MM.1S (cell line): ENCODE measurements at places on chromosomes 1 and 21.

DNA sequence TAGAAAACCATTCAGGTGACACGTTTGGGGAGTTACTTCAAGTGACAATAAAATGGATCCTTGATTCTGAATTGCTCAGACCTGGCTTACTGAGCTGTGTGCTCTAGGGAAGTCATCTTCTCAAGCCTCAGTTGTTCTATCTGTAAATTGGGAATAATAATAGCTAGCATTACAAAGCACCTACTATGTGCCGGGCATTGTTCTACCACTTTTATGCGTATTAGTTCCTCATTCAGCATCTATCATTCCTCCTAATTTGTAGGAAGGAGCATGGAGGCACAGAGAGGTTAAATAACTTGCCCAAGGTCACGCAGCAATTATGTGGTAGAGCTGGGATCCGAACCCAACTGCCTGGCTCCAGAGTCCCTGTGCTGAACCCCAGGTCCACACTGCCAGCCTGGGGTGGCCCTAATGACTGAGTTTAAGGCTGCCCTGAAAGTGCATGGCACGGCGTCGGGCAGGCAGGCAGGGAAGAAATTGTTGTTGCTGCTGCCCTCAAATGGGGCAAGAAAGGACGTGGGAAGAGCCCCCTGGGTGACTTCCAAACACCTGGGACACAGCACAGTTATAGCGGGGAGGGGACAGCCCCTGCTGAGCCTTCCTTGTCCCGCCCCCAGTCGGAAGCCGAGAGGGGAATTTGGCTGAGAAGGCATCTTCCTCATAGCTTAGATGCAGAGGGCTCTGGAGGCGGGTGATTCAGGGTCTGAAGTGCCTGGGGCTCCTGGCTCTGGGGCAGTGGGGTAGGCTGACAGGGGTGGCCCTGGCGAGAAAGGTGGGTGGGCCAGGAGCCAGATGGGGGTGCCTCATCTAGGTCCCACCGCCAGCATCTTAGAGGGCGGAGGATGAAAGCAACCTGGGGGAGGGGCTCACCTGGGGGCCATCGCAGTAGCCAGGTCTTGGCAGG lies 86.5 kb upstream of the IFFO2 start:
- no peaks in the 10 kb centered on the region for H3K36me3 ChIP-seq
- no peaks in the 10 kb centered on the region for H3K4me1 ChIP-seq

DNA sequence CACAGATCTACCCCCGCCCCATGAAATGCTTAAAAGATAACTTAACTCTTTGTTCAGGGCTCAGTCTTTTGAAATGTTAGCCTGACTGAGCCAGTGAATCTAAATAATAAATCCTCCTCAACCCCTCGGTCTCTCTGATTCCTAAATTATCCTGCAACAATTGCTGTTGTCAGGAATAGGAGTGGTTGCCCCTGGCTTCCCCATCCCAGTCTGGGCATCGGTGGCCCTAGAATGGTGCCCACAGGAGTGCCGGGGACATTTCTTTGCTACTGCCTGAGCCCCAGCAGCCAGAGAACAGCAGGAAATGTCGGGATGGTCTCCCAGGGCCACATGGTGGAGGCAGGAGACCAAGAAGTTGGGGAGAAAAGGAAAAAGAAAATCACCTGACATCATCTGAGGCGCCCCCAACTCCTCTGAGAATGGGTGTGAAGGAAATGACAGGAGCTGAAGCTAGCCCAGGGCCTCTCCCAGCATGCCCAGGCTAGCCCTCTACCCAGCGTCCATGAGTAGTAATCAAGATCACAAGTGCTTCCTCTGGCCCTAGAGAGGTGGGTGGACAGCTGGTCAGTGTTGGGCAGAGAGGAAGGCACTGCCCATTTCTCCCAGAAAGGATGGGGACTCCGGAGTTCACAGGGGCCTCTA lies 1.6 kb downstream of the PADI4 start:
- H3K4me3 ChIP-seq: no peak overlapping the region
- no peaks in the 10 kb centered on the region for H3K4me1 ChIP-seq
- DNase-seq: no peak

DNA sequence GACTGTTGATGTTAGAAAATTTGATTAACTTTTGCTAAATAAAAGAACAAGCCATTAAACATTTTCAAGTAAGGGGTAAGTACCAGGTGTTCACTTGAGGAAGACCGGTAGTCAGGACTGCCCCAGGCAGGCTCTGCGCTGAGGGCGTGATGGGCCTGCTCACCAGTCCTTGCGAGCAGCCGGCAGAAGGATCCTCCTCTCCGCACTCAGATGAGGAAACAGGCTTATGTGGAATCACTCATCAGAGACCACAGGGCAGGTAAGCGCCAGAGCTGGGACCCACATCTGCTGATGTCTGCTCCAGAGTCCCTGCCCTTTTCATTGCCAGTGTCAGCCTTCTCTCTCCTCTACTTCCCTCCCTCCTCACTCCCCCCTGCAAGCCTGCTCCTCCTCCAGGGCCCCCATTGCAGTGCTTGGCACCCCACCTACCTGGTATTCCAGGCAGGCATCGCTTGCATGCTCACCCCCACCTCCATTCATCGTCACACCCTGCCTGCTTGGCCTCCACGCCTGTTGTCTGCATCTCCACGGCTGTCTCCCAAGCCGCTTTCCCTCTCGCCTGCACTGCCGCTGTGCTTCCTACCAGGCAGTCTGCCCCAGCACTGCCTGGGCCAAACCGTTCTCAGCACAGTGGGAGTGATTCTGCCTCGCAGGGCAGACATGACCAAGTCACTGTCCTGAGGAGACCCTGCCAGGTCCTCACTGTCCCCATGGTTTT lies 24.7 kb upstream of the KDM4A start:
- H3K36me3 ChIP-seq: no peaks in the 10 kb centered on the region
- no peak overlapping the region for H3K27ac ChIP-seq
- H3K4me3 ChIP-seq: no peak overlapping the region
- H3K4me1 ChIP-seq: no peaks in the 10 kb centered on the region
- H3K27me3 ChIP-seq: no peaks in the 10 kb centered on the region

GRCh38 chr21:44549525-44550211 lies 1.6 kb downstream of the KRTAP10-2 start:
- DNase-seq: no peak
- H3K27me3 ChIP-seq: peaks cover 95% of the 10 kb centered on the region
